ENCODE measurements at places on chromosomes 5 and 9.

DNA sequence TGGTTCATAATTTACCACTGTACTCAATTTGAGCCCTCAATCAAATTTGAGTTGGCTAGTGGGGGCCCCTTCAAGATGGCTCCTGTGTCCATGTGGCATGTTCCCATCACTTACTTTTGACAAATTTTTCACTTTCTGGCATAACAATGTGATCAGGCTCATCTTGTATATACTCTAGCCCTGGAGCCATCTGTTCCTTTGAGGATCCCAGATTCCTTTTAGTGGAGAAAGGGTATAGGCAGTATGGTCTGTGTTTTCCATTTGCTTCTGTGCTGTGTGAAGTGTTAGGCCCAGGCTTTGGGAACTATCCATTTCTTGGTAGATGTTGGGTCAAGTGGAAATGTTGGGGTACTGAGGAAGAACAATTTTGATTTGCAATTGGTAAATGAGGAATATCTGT, 45.7 kb downstream of the SH3GL2 start:
- DNase-seq, result no peak

DNA sequence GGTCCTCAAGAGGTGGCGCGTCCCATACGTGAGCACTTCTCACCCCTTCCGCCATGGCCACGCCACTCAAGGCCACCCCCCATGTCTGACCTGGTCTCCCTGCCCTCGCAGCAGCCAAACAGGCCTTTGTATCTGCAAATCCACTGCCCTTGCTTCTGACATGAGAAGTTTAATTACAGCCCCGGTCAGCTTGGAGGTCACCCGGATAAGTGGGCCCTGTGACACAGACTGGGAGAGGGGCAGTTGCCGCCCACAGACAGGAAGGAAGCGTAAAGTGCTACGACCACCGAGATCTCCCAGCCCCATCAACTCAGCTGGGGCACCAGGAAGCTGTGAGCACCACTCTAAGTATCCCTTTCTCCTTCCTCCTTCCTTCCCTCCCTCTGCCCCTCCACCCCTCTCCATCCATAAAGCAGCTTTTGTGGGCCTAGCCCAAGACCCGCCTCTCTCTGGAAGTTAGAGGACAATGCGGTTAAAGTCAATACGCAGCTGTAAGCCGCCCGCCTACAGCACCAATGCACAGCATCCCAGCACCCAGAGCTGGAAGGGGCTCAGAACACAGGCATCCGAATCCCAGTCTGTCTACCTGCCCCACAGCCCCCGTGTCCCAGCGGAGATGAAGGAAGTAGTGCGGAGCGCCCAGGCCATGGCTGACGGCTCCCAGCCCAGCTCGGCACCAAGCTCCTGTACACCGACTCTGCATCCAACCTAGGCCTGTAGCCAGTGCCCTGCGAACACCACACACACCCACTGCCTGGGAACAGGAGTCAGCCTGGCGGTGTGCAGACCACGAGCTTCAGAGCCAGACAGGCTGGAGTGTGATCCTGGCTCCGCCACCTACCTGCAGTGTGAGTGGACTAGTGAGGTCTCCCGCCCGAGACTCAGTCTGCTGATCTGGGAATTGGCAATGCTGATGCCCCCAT, 44.8 kb upstream of the RNF130 start:
- no peak for DNase-seq

DNA sequence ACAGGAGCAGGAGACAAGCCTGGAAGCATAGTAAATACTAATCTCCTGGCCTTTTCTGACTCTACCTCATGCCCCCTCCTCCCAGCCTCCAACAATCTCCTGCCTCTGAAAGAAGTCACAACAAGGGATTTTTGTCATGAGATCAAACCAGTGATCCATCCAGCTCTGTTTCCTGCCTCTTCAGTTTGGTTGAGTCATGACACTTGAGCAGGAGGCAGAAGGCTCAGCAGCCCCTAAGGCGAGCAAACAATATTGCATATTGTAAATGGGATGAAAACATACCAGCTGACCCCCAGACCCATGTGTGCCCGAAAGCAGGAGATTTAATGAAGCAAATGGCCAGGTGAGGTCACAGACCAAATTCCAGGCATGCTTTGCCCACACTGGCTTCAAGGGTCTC, 272.8 kb downstream of the GAS1 start:
- DNase-seq, result no peak

DNA sequence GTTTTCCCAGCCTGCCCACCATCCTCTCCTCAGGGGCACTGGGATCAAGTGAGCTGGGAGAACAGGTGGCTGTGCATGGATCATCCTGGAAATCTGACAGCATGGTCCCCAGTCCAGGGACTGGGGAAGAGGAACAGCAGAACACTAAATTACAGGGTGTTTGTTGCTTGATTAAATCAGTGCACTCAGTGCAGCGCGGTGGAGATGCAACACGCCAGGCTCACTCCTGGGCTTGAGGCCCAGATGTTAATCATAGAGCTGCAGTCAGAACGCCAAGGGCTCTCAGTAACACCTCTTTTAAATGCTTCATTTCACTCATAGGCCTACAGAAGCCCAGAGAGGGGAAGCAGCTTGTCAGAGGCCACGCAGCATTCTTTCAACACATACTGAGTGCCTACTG, 14.2 kb upstream of the LARP1 start:
- DNase-seq, result no peak

DNA sequence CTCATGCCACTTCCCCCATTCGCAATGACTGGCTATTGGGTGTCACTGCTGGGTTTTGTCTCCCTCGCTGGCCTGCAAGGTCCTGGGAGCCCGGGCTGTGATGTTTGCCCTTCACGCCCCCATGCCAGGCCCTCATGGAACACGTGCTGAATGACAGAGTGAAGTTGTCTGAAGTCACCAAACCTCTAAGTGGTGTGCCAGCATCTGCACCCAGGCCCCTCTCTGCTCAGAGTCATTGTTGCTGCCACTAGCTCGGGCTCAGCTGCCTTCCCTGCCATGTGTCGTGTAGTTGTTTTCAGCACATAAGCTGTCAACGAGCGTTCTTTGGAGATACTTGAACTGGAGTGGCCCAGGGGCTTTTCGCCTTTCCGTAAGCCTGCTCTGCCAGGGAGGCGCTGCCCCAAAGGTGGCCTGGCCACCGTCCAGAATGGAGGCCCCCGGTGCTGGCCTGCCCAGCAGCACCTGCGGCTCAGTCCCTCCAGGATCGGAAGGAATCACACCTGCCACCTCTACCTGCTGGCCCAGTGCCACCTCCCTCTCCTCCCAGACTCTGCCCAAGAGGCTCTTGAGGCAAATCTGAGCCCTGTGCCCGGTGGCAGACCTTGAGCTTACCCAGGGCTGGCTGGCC, 250.1 kb downstream of the PBX3 start:
- no peak for DNase-seq

- no peak for DNase-seq
These were observed 720 bp downstream of the NUDT12 start for GRCh38 chr5:103561685-103562452.

- peak; percentile 51 for DNase-seq
These were observed 124.7 kb upstream of the TBC1D2 start for GRCh38 chr9:98380065-98380681.

DNA sequence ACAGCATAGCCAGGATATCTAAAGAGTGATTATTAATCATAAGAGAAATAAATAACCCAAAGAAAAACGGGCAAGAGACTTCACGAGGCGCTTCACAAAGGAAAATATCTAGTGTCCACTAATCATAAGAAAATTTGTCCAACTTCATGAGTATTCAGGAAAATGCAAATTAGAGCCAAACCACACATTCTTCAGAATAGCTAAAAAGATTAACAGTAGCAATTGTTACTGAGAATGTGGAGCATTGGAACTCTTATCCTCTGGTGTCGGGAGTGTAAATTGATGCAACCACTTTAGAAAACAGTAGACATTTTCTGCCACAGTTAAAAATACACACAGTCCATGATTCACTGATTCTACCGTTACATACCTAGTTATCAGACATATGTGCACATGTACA, 145.7 kb downstream of the CWC27 start:
- DNase-seq, result no peak

DNA sequence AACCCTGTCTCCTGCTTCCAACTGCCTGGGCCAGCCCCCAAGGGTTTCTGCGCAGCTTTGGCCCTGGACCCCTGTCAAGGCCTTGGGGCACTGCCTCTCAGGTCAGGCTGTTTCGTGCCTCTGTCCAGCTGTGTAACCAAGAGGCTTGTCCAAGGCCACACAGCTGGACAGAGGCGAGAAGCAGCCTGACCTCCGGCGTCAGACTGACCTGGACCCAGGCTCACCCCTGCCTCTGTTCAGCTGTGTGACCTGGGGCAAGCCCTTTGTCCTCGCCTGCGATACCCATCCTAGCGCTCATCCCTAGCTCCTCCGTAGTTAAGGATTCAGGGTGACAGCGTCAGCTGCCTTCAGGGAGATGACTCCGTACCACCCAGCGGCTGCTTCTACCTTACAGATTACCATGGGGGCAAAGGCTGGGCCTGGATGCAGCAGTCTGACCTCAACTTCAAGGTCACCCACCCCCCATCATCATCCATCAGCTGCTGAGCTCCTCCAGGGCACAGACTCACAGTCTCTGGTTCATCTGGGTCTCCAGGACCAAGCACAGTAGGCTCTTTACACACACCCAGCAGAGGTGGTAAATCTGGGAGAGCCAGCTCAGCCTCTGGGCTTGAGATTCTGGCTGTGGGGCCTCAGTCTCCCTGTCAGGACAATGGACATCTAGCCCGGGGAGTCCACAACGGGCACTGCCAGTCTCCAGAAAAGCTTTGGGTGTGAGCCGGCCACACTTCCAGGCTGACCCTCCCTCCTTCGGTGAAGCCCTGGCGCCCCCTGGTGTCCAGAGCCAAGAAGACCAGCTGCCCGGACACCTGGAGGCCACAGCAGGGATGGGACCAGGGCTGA, 7.9 kb downstream of the AK1 start:
- peak; percentile 64 for DNase-seq

- DNase-seq, result no peak
These were observed 326.3 kb downstream of the OSTF1 start for GRCh38 chr9:75414371-75415160.

DNA sequence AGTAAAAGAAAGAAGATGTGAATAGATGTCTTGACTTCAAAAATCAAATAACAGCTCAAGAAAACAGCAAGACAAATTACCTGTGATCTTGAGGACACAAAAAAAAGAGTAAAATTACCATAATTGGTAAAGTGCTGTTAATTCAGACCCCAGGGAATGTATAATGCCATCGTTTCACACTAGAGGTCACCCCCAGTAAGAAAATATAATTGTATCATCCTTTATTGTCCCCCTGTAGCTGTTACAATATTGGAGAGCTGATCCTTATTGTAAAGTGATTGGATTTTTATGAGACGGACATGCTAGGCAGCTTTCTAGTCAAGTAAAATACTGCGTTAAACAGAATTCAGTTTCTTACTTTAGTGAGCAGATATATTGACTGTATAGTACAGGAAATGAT, 377.0 kb downstream of the TLE1 start:
- no peak for DNase-seq

- no peak for DNase-seq
These were observed 41.0 kb downstream of the DDX31 start for GRCh38 chr9:132628746-132629145.

DNA sequence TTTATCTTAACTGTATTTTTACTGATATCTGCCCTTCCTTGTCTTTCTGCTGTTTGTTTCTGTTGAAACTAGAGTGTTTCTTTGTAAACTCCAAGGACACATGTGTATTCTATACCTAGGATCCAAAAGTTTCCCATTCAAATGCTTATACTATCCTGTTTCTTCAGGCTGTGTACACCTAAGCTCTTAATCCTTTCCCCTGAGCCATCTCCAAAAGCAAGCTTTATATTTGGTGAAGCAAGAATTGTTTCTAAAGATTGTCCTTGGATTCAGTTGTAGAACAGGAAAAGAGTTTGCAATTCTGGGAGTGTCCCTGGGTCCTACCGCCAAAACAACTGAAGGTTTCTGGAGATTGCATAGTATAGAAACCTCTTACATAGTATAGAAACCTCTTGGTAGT, 65.9 kb downstream of the CWC27 start:
- DNase-seq, result no peak

GRCh38 chr5:142549834-142550233, 136.1 kb downstream of the FGF1 start:
- no peak for DNase-seq

DNA sequence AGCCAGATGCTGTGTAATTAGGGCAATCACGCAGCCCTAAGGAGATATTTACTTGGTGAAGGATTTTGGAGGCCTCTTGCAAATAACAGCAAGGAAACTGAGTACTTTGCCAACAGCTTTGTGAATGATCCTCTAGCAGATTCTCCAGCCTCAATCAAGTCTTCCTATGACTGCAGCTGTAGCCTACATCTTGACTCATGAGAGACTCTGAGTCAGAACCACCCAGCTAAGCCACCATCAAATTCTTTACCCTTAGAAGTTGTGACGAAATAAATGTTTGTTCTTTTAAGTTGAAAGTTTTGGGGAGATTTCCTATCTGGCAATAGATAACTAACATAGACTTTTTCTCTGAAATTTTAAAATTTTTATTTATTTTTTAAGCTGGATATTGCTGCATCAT, 237.6 kb upstream of the CCNH start:
- DNase-seq, result no peak

DNA sequence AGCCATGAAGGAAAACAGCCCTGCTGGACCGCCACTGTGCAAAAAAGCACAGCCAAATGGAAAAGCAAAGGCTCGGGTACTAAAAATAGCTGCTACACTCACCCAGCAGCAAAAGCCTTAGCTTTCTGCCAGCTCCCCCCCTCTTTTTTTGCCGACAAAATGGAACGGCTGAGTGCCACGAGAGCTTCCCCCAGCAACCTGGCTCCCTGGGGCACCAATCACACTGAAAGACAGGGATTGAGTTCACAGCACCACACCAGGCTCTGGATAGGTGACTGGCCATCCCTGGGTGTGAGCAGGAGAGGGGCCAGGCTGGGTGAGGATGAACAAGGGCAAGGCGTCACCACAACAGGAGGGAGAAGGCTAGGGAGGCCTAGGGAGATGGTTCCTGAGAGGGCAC, 66.7 kb downstream of the SIL1 start:
- DNase-seq, result no peak

DNA sequence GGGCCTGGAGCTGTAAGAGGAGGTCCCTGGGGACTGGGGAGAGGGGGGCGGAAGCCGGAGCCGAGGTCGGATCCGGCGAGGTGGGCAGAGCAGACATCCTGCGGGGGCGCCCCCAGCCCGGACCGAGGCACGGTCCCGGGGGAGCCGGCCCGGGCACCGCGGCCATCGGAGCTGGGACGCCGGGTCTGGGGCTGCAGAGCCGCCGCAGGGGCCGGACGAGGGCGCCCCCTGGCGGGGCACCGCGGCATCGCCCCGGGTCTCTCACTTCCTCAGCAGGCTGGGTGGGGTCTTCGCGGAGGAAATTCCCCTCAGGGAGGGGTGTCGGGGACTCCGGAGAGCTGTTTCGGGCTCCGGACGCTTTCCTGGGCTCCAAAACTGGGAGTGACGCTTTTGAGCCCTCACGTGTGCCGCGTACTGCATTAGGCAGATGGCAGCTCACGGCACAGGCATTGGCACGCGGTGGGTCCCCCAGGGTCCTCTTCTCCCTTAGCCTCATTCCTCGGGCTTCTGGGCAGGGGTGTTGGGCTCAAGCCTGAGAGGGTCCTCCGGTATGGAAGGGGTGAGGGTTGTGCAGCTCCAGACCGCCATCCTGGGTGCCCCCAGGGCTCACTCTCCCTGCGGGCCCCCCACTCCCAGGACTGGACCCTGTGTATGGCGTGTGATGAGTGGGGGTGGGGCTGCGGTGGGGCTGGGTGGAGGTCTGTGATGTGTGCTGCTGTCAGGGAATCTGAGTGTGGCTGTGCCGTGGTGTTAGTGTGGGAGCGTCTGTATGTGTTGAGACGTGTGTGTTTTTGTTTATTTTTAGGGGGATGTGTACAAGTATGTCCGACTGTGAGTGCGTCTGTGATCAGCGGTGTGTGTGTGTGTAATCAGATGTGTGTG, 29.6 kb downstream of the LHX2 start:
- DNase-seq, result no peak

All from NCI-H226 (cell line).